ENCODE measurements at places on chromosomes 7 and 10. TPM values are rescaled to one million over a fixed set of nuclear protein-coding genes. Genes with fewer than 3 reads are reported as not detected.

Gene TMUB1
- total RNA-seq: 20.2 TPM

Gene RARRES2
- total RNA-seq: not detected

Gene SERPINE1
- total RNA-seq: 2,093 TPM

Gene CAMK2G
- total RNA-seq: 23.5 TPM

Gene PNLIPRP1
- not detected for total RNA-seq

Gene GHRHR
- not detected for total RNA-seq

Gene RAPGEF5
- 1.5 TPM for total RNA-seq

Gene METTL2B
- total RNA-seq: 34.4 TPM

Gene FAM180A
- total RNA-seq: 7.2 TPM

Gene HSPA12A
- 10.7 TPM for total RNA-seq

Gene SPAM1
- not detected for total RNA-seq

Data from smooth muscle cell of the umbilical artery (primary cell).